ENCODE measurements at places on chromosomes 12 and 14.

DNA sequence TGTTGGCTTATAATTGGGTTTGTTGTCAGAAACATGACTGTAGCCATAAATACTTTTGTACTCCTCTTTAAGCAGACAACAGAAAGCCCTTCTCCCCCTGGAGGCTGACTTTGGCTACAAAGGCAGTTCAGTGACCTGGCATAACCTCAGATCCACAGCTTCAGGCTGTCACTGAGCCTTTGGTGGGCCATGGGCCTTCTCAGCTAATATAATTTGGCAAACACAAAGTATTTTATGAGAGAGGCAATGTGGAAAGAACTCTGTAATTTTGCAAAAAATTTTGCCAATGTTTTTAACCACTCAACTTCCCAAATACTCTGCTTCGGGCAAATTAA is 15.5 kb upstream of the MGP start:
- DNase-seq = no peak

GRCh38 chr12:100675432-100675831 is 101.9 kb downstream of the GAS2L3 start:
- DNase-seq = no peak

GRCh38 chr14:70838076-70838475 is 28.8 kb upstream of the MAP3K9 start:
- no peak for DNase-seq

- no peak for DNase-seq
These were observed 199.8 kb downstream of the RBM19 start for GRCh38 chr12:113766131-113766878.

DNA sequence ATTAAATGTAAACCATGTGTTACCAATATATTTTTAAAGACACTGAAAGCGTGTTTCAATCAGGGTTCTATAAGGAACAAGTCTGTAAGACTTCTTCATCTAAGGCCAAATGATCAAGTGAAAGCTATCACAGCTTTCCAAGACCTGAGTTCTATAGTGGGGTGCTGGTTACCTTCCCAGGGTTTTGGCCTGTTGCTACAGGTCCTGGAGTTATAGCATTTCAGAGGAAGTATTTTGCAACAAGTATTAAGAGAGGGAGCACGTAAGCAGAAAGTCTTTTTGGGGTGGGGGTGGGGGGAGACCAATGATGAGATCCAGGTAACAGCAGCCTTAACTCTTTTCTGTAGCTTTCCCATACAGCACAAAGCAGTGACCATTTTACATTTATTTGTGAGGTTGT is 43.8 kb downstream of the FOXN3 start:
- DNase-seq = peak; percentile 13

DNA sequence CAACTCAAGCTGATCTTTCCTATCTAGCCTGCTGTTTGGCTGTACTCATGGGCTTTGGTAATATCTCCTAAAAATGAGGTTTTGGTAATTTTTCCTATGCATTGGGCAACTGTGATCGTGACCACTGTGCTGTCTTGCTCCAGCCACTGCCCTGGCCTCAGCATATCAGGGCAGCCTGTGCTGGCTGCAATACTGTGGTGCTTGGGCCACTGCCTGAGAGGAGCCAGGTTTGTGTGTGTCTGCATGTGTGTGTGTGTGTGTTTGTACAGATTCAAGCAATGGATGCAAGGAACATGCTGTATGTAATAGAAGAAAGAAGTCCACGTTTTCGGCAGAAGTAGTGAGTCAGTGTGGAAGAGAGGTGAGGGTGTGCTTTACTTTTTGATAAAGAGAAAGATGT is 13.0 kb downstream of the ERG28 start:
- DNase-seq = no peak

DNA sequence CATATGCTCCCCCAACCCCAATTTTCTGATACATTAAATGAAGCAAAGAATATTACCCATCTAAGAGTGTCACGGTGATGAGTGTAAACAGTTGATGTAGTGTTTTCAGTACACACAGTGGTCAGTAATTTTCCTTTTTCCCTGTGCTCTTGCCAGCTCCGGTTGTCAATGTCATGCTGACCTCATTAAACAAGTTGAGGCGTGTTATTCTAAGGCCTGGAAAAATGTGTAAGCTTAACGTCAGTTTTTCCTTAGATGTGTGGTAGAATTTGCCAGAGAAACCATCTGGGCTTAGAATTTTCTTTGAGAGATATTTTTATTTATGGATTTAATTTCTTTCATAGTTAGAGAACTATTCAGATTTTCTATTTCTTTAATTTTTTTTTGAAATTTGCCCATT is 11.7 kb upstream of the SERPINA6 start:
- DNase-seq = peak; percentile 55

DNA sequence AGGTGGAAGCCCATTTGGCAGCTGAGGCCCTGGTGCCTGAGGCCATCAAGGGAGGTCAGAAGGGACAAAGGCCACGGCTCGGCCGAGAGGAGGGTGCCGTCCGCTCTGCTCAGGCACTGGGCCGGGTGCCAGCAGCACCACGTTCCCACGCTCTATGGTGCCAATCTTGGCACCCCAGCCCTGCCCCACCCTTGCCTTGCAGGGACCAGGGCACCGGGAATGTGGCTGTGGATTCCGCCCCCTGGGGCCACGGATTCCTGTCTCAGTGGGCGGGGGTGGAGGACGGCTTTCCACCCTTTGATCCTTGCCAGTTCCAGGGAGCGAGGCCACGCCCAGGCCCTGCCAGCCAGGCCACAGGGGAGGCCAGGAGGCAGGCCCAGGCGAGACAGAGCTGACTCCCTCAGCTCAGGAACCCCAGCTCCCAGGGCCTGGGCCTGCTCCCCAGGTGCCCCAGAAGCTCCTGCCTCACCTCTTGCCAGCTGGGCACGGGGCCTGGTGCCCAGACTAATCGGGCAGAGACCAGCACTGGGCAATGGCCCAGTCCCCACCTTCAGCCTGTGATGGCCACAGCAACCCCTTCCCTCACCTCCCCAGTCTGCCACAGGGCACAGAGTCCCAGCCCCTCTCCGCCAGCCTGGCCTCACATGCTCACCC is 26.4 kb upstream of the GPR132 start:
- DNase-seq = peak; percentile 93

- no peak for DNase-seq
These were observed 98.4 kb downstream of the EFCAB11 start for GRCh38 chr14:89855961-89856656.

DNA sequence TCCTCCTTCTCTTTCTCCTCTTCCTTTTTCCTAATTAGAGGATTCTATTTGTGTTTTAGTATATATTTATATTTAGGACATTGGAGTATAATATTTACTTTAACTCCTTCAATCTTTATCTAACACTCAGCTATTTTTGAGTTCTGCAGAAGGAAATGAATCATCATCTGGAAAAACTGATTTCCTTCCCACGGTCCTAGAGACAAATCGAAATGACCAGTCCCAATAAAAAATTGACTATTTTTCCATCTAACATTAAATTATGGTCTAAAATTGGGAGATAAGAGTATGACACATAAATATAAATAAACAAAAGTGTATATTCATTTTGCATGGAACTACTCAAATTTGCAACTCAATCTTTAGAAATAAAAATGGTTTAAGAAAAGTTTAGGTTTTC is 167.4 kb downstream of the TMTC3 start:
- no peak for DNase-seq

- DNase-seq = no peak
These were observed 206.5 kb downstream of the BCAT1 start for GRCh38 chr12:24742378-24742777.

- DNase-seq = no peak
These were observed 8.3 kb upstream of the STAC3 start for GRCh38 chr12:57258977-57259970.

DNA sequence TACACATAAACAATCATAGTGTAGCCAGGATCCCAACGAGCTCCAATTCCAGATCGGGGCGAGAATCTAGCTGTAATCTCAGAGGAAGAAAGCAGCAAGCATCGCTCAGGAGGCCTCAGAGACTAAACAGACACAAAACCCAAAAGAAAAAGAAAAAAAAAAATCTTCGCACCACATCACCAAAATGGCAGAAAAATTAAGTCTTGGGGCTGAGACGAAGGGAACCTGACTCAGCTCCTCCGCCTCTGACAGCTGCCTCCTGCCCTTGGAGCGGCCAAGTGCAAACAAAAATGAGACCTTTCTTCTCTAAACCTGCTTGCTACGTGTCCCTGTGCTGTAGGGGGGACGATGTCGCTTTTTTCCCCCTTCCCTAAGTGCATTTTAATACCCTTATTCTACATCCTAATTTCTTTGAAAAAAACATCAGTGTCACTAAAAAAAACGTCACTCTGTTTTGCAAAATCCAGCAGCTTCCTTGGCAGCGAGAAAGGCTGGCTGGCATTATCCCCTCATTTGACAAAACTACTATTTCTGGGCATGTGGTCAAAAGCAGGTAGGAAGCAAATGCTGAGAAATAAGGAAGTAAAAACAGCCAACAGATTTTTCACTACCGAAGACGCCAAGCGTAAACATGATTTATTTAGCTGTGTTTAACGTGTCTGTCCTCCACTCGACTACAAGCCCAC is 30.5 kb downstream of the BCL11B start:
- DNase-seq = no peak

DNA sequence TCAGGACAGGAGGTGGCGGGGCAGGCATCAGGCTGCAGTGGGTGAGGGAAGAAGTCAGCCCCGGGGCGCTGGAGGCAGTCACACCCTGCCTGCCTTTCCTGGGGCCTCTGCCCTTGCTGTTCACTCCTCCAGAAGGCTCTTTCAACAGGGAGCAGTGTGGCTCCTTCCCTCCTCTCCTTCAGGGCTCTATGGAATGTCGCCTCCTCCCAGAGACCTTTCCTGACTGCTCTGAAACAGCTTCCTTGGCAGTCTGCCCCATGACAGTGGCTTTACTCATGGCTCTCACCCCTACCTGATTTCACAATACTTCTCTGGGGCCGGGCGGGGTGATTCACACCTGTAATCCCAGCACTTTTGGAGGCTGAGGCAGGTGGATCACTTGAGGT is 7.1 kb downstream of the RHOF start:
- peak; percentile 89 for DNase-seq

- DNase-seq = no peak
These were observed 113.8 kb downstream of the RERGL start for GRCh38 chr12:17976202-17976601.

- peak; percentile 52 for DNase-seq
These were observed 1.1 kb upstream of the LRP1 start for GRCh38 chr12:57127101-57127725.

- no peak for DNase-seq
These were observed 4.3 kb upstream of the ASB2 start for GRCh38 chr14:93980456-93981201.

DNA sequence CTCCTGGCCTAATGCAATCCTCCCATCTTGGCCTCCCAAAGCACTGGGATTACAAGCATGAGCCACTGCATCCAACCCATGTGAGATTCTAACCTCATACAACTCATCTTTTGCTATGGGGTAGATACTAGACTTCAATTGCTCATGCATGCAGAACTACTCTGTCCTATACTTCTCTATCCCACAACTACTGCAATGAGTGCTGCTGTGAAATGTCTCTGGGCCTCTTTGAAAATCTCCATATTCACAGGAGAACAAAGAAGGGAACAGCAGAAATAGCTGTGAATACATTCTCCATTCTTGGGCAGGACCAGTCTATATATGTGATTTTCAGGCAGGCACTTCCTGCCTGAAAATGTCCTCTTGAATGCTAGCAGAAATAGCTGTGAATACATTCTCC is 220.7 kb upstream of the GRIP1 start:
- no peak for DNase-seq

DNA sequence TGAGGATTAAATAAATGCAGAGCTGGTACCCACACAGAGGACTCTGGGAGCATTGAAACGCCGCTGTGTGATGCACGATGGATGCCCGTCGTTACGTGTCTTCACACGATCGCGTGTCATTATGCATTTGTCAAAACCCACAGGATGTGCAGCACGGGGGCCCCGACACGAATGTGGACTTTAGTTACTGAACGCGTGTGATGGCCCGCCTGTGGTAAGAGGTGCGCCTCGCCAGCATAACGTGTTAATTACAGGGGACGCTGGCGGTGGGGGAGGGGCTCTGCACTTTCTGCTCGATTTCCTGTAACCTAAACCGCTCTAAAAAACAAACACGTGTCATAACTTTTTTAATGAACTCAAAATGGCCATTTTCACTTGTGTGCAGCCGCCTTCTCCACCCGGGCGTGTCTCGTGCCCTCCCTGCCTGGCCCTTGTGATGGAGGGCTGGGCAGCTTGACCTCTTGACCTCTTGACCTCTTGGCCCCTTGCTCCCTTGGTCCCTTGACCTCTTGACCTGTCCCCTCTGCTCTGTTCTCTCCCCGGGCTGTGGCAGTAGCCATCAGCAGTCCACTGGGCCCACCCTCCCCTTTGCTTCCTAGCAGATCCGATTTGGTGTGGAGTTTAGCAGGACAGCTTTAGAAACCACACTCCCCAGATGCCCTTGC is 33.7 kb upstream of the GALNT9 start:
- no peak for DNase-seq

- no peak for DNase-seq
These were observed 18.2 kb upstream of the SUSD6 start for GRCh38 chr14:69593018-69593677.

GRCh38 chr12:130622803-130623202 is 93.3 kb downstream of the RIMBP2 start:
- DNase-seq = no peak

DNA sequence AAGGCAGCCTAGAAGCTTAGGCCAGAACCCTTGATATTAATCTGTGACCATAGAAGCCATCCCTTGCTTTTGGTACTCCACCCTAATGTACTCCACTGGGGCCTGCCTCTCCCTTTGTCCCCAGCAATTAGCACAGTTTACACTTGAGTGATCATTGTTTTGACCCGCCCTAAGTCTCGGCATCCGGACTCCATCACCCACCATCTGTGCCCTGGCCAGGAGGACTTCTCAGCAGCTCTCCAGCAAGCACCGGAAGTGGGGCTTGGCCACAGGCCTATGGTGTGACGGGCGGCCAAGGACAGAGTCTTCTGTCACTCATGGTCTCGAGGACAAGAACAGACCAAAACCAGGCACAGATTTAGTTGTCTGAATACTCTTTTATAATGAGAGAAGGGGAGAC is 126.5 kb upstream of the NTF3 start:
- DNase-seq = no peak
